NCI-H69 (cell line): ENCODE measurements at places on chromosomes 11 and 22.

GRCh38 chr11:18492888-18493287 lies 33.9 kb downstream of the TSG101 start:
- DNase-seq: peak; percentile 18

DNA sequence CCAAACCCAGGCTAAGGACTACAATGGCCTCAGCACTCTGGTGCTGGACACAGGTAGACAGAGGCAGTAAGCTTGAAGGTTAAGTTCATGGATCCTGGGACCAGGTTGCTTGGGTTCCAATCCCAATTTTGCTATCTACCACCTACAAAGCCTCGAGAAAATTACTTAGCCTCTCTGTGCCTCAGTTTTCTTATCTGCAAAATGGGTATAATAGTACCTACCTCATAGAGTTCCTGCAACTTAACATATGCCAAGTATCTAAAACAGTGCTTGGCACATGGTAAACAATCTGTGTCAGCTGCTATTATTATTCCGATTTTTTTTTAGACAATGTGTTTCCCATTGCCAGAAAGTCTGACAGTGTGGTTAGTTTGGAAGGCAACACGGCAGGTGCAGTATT lies 37.5 kb downstream of the SYN3 start:
- DNase-seq: no peak

GRCh38 chr22:30047364-30047738 lies 32.9 kb upstream of the HORMAD2 start:
- peak; percentile 13 for DNase-seq

- peak; percentile 64 for DNase-seq
Observed at GRCh38 chr11:134575504-134576230, 163.6 kb upstream of the B3GAT1 start.

GRCh38 chr11:25988178-25988577 lies 343.8 kb upstream of the ANO3 start:
- no peak for DNase-seq

DNA sequence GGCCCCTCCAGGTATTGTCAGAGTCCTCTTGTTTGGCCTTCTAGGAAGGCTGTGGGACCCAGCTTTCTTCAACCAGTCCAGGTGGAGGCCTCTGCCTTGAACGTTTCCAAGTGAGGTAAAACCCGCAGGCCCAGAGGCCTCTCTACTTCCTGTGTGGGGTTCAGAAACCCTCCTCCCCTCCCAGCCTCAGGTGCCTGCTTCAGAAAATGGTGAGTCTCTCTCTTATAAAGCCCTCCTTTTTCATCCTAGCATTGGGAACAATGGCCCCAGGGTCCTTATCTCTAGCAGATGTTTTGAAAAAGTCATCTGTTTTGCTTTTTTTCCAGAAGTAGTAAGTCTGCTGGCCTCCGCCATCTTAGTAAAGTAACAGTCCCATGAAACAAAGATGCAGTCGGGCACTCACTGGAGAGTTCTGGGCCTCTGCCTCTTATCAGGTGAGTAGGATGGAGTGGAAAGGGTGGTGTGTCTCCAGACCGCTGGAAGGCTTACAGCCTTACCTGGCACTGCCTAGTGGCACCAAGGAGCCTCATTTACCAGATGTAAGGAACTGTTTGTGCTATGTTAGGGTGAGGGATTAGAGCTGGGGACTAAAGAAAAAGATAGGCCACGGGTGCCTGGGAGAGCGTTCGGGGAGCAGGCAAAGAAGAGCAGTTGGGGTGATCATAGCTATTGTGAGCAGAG lies at the start of gene CD3E:
Gene CD3E, plus strand, starts transcription at position 163 of the 681 bp plus-strand sequence. Its CDS starts 223 bp downstream, at position 386.
- no peak for DNase-seq

- peak; percentile 85 for DNase-seq
Observed at GRCh38 chr11:34915136-34916014, 804 bp downstream of the APIP start.

DNA sequence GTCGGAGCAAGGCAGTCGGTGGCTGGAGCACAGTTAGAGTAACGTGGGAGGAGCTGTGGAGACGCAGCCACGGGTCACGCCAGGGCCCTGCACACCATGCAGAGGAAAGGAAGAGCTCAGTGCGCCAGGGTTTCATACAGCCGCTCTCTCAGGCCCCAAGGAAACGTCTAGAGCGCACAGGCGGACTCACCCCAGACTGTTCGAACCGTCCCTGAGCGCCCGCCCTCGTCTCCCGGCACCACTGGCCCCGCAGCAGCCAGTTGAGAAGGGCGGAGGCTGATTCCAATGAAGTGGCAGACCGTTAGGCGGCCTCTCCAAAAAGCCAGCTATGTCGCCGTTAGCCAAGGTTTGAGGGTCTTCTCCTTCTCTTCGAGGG lies 483 bp upstream of the HYLS1 start:
- peak; percentile 32 for DNase-seq

DNA sequence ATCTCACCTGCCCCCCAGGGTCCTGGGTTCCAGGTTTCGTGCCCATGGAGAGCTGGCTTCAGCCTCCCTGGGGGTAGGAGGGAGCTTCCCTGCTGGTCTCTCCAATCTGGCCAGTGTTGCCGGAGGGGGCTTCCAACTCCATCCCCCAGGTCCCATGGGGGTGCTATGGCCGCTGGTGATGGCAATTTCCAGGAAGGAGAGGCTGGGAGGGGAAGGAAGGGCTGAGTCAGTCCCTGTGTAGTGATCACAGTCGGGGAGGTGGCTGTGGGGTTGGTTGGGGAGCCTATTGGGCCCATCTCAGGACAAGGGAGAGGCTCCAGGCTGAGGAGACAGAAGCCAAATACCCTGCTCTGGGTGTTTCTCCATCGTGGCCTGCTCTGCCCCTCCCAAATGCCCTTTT lies 5.7 kb upstream of the CDC42EP2 start:
- peak; percentile 31 for DNase-seq

DNA sequence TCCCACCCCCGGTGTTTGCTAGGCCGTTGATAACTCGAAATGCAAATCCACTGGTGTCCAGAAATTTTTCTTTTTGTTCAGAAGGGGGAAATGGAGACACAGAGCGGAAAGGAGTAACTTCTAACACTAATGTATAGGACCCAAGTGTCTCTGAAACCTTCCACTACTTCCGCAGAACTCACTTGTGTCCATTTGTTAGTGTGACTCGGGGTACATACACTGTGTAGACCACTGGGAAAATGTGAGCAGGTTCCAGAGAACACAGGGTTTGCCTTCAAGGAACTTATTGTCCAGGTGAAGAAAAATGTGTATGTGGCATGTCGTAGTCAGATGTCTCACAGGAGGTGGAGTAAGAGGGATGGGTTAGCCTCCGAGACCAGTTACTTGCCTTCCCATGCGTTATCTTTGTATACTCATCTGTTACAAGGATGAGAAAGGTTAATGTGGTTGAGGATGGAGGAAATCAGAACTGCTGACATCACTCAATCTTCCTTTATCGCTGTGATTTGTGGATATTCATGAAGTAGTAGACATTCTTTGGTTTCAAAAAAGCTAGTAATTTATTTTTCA lies 857 bp downstream of the ARCN1 start:
- DNase-seq: peak; percentile 51

DNA sequence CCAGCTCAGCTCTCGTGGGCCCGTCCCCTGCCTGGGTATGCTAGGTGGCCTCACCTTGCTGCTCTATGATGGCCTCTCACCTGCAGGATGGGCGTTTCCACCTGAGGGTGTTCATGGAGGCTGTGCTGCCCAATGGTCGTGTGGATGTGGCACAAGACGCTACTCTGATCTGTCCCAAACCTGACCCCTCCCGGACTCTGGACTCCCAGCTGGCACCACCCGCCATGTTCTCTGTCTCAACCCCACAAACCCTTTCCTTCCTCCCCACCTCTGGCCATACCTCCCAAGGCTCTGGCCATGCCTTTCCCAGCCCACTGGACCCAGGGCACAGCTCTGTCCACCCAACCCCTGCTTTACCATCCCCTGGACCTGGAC lies 2.1 kb downstream of the ZP1 start:
- DNase-seq: no peak

DNA sequence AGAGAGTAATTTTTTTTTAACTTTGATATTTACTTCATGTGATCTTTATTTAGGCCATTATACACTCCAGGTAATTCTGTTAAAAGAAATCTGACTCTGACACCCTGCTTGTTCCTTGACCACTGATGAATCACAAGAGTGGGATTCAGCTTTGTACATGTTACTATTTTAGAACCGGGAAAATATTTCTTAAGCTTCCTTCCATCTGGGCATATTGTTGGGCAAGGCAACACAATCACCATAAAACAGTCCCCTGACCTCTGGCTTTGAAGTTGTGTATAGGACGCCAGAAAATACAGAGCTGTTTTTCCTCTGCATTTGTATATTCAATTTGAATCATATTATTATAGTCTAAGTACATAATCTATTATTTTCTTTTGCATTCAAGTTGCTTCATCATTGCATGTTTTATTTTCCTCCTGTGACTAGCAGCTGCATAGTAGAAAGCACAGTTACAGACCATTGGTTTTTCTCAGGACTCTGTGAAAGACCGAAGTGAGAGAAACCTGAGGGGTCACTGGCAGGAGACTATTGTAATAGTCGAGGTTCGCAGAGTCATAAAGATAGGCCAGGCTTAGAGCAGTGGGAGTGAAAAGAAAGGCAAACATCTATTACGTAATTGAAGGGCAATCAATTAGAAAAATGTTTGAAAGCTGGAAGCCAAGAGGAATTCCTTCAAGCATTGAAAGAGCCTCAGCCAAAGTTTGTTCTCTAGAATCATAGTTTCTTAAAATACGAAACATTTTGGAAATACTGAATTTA lies 51.8 kb upstream of the SLC36A4 start:
- DNase-seq: peak; percentile 92

GRCh38 chr22:47287516-47287915 lies 525.1 kb downstream of the TBC1D22A start:
- no peak for DNase-seq

DNA sequence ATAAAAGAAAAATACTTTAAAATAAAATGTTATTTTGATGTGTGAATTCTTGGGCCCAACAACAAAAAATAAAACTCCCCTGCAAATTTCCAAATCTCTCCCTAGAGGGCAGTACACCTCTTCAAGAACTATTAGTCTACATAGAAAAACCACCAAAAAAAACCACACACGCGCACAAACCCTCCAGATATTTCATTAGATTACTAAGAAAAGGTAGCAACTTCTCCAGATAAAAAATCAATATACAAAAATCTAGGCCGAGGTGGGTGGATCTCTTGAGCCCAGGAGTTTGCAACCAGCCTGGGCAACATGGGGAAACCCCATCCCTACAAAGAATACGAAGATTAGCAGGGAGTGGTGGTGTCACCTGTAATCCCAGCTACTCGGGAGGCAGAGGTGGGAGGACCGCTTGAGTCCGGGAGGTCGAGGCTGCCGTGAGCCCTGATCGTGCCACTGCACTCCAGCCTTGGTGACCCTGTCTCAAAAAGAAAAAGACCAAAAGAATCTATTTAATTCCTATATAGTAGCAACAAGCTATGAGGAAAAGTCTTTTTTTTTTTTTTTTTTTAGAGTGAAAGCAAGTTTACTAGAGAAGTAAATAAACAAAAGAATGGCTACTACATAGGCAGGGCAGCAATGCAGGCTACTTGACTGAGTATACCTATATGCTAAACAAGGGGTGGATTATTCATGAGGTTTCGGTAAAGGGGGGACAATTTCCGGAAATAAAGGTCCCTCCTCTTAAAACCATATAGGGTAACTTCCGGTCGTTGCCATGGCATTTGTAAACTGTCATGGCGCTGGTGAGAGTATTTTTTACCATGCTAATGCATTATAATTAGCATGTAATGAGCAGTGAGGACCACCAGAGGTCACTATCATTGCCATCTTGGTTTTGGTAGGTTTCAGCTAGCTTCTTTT lies 13.1 kb downstream of the B3GNT6 start:
- DNase-seq: peak; percentile 96

- DNase-seq: peak; percentile 71
Observed at GRCh38 chr11:74255741-74256375, 55.6 kb downstream of the P4HA3 start.

DNA sequence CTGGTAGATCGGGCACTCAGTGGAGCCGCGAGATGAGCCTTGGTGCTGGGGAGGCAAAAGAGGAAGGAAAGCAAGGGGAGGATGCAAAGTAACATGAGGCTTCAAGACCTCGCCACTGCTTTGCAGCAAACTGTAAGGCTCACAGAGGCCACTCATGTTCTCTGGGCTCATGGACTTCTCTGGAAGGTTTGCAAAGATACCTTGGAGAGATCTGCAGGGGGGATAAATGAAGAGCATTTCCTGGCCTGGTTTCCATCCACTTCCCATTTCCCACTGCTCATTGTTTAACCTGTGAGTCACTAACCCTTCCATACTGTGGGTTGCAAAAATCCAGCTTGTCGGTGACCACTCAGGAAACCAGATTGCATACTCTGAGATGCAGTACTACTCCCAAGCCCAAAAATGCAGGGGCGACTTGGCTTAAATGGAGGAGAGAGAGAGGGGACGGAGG lies 38.5 kb downstream of the OSBP2 start:
- no peak for DNase-seq

- DNase-seq: no peak
Observed at GRCh38 chr22:29734406-29734805, 14.6 kb downstream of the CABP7 start.

DNA sequence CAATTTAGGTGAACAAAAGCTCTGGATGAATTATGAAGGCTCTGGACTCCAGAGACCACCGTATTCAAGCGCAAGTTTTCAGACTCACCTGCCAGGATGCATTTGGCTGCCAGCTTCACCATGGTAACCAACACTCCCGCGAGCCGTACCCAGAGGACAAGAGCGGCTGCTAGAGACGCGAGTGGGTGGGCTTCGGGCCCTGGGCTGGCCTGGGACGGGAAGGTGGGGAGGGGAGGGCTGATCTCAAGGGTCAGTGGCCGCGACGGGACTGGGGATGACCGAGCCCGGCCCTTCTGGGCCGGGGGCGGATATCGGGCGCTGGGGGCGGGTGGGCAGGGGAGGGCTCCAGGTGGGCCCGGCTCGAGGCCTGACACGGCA lies 344 bp downstream of the IFT27 start:
- peak; percentile 17 for DNase-seq

GRCh38 chr11:129396454-129396853 lies 20.8 kb downstream of the BARX2 start:
- no peak for DNase-seq

GRCh38 chr22:43110444-43110926 lies at the start of gene BIK:
TSS of gene BIK (plus strand) at chr22:43110750. CDS start at chr22:43124023, 13,273 bp downstream.
- DNase-seq: peak; percentile 67

DNA sequence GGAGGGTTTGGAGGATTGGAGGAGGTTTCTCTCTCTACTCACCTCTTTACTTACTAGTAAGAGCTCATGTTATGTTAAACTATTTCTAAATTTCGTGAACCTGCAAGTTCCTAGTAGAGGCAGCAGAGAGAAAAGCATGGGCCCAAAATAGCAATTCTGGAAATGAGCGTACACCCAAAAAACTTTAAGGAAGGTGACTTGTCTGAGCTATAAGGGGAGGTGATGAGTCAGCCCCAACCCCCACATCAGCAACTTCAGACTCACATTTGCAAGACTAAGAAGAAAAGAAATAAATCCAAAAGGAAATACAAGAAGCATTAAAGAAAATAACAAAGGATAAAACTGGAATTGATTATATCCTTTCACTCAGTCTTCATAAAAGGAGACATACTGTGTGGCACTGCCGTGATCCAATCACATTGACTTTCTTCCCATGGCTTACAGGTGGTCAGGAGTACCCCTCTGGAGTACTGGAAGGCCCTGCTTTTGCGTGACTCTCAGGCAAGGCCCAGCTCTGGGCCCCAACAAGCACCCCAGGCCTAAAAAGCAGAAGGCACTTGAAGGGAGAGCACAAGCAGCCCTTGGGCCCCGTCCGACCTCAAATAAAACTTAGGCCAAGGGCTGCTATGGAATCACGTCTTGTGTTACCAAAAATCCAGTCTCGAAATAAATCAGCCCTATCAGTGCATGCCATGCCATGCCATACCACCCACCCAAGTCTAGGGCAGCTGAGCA lies 14.3 kb downstream of the PACSIN2 start:
- DNase-seq: no peak

- no peak for DNase-seq
Observed at GRCh38 chr11:87180742-87181141, 143.0 kb downstream of the TMEM135 start.

- DNase-seq: no peak
Observed at GRCh38 chr22:50016988-50017700, 4.6 kb upstream of the IL17REL start.
